ENCODE measurements at places on chromosomes 16 and 17.

DNA sequence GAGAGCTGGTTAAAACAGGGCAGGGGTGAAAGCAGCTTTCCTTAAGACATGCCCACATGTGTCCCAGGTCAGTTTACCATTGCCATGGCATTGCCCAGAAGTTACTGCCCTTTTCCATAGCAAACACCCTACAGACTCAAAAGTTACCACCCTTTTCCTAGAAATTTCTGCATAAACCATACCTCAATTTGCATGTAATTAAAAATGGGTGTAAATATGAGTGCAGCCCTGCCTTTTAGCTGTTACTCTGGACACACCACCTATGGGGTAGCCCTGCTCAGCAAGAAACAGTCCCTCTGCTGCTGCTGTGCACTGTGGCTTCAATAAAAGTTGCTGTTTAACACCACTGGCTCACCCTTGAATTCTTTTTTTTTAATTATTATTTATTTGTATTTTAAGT, 168.5 kb upstream of the C16orf82 start:
- no peak for DNase-seq

- no peak for DNase-seq
Measured at GRCh38 chr17:78724544-78724943, 57.5 kb downstream of the CYTH1 start.

DNA sequence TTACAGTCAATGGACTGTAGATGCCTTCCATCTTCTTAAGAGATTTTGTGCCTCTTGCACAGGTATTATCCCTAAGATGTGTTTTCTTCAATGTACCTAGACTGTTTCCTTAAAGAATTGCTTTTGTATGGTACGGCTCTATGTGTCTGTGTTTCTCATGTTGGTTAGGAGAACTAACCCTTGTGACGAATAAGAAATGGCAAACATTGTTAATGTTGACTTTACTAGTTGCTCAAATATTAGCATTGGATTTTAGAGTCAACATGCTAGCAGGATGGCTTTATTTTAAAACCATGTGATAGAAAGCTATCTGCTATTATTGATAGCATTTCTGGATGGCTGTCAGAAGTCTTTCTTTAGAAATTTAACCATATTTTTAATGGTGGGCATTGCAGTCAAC, 34.5 kb downstream of the WWOX start:
- no peak for DNase-seq

GRCh38 chr16:89410322-89410721, 80.0 kb downstream of the ANKRD11 start:
- no peak for DNase-seq
